ENCODE measurements at places on chromosomes 3 and 15. TPM values are rescaled to one million over a fixed set of nuclear protein-coding genes. Genes with fewer than 3 reads are reported as not detected.

- DNase-seq: no peak
Measured at GRCh38 chr15:71051539-71051938, 63.7 kb upstream of the THSD4 start.

DNA sequence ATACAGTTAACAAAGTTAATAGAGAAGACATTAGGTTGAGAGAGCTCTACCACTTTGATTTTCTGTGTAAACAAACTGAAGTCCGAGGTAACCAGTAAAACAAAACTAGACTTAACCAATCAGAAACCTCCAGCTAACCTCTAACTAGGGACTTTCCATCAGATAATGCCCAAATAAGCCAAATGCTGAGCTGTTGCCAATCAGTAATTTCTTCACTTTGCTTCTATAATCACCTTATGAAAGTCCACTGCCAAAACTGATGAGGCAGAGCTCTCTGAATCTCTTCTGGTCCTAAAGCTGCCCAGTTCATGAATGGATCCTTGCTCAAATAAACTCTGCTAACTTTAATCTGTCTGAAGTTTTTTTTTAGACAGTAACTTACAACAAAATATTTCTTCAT, 448.0 kb upstream of the NECTIN3 start:
- DNase-seq: no peak

DNA sequence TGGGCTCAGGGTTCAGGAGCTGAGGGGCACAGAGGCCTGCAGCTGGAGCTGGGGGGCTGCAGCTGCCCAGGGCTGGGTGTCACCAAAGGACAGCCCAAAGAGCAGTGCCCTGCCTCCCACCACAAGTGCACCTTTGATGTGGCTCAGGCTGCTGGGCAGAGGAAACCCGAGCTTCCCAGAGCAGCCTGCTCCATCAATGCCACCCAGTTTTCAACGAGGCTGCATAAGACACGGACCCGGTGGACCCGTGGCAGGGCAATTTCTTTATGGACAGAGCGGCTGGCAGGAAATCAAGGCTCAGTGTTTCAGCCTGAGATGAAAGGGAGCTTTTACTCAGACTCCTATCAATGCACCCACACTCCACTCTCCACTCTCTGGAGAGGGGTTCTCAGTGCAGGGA, 18.7 kb downstream of the SEMA5B start:
- no peak for DNase-seq

DNA sequence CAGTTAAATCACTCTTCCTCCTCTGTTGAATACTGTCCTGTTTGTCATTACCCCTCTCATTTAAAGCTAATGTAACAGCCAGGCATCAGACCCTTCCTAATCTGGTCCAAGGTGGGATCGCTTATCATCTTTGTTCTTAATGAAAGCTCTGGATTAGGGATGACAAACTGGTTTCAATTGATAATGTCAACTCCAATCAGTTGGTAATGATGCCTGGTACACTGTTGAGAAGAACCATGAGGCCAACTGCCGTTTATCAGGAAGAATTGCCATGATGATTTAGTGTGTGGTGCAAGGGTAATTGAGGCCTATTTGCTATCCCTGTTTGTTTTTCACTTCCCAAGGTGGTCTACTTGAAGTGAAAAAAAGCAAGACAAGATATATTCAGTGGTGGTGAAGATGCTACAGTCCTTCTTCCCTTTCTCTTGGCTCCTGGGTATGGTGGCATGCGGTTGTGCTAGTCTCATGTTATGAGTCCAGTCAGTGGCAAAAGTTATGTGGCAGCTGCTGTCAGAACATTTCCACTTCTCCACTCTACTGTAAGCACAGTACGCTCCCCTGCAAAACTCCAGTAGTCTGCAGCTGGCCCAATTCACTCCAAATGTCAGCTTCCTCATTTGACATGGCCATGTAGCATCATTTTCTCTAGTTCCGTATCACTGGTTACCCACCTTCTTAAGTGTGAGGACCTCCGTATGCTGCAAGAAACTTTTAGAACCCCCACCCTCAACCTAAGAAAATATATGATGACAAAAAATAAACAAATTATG, 72.5 kb downstream of the MORC1 start:
- no peak for DNase-seq

DNA sequence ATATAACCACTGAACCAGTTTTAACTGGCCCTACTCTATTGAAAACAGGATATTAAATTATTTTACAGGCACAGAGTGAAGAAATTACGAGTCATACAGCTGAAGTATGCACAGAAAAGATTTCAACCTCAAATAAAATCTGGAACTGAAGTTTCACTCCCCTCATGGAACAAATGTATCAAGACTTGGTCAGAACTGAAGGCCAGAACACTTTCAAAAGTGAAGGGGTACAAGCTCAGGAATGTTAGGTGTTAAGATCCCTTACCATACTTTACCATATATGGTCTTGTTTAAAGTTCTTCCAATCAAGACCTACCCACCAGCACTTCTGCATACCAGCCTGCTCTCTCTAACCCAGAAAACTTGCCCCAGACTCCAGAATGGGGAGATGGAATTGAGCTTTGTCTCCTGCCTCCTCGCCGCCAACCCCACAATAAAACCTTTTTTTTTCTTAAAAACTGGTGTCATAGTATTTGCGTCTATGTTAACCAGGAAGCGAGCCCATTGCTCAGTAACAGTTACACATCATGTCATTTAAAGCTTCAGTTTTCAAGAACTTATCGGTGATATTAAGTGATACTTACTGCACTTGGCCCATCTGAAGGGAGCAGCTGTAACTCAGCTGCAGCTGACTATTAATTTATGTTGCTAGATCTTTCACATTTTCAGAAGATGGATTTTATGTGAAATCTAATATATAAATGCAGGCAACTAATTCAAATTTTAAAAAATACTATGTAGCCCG, 59.9 kb downstream of the OXSM start:
- DNase-seq: no peak

DNA sequence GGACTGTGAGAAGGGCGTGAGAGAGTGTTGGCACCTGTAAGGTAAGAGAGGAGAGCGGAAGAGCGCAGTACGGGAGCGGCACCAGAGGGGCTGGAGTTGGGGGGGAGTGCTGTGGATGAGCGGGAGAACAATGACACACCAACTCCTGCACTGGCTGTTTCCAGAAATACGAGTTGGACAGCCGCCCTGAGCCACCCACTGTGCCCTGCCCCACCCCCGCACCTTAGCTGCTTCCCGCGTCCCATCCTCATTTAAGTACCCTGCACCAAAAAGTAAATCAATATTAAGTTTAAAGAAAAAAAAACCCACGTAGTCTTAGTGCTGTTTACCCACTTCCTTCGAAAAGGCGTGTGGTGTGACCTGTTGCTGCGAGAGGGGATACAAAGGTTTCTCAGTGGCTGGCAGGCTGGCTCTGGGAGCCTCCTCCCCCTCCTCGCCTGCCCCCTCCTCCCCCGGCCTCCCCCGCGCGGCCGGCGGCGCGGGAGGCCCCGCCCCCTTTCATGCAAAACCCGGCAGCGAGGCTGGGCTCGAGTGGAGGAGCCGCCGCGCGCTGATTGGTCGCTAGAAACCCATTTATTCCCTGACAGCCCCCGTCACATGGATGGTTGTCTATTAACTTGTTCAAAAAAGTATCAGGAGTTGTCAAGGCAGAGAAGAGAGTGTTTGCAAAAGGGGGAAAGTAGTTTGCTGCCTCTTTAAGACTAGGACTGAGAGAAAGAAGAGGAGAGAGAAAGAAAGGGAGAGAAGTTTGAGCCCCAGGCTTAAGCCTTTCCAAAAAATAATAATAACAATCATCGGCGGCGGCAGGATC, at the start of gene SOX2:
Gene SOX2, plus strand, starts transcription at position 601 of the 811 bp plus-strand sequence. CDS start 436 bp downstream, outside the sequence.
- no peak for DNase-seq

DNA sequence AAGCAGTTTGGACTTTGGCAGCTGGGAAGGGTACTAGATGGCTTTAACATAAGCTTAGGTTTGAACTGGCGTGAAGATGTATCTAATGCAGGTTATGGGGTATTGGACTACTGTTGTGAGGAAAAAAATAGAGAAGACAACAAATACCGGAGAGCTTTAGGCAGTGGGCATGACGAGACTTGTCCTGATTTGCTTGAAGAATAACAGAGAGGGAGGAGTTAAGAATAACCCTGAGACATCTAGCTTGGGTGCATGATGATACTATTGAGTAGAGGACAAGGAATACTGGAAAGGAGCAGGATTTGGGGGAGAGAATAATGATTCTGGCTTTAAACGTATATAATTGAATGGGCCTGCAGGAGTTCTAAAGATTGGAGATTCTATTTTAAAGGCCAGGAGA, 249.5 kb upstream of the AZI2 start:
- DNase-seq: no peak

- no peak for DNase-seq
Measured at GRCh38 chr3:171461525-171461917, 1.3 kb upstream of the TNIK start.

DNA sequence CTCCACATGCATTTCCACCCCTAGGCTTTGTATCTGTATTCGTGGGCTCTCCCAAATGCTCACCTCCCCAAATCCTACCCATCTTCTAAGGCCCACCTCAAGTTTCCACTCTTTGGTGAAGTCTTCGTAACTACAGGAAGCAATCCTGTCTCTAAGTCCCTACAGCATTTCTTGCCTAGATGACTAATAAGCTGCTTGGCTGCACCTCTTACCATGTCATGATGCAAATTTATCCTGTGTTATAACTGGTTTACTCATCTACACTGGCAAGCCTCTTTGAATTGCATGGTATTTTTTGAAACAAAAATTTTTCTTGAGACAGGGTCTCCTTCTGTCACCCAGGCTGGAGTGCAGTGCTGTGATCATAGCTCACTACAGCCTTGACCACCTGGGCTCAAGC, 73.3 kb downstream of the SETMAR start:
- DNase-seq: no peak

DNA sequence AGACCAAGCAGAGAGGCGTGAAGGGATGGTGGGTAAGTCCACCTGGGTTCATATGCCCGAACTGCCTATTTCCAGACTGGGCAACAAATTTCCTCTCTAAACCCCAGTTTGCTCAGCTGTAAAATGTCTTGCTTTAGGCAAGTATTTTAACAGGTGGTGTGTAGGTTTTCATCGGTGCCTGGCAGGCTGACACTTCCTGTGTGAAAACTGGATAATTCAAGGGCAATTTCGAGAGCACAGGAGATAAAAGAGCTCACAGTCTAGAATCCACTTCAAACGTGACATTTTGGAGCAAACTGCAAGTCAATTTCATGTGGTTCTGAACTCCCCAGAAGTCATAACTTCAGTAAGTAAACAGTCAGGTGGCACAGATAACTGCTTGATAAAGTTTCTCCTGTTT, 112.2 kb downstream of the OXNAD1 start:
- DNase-seq: no peak

GRCh38 chr3:128472449-128473179, 5.9 kb upstream of the DNAJB8 start:
- DNase-seq: no peak

DNA sequence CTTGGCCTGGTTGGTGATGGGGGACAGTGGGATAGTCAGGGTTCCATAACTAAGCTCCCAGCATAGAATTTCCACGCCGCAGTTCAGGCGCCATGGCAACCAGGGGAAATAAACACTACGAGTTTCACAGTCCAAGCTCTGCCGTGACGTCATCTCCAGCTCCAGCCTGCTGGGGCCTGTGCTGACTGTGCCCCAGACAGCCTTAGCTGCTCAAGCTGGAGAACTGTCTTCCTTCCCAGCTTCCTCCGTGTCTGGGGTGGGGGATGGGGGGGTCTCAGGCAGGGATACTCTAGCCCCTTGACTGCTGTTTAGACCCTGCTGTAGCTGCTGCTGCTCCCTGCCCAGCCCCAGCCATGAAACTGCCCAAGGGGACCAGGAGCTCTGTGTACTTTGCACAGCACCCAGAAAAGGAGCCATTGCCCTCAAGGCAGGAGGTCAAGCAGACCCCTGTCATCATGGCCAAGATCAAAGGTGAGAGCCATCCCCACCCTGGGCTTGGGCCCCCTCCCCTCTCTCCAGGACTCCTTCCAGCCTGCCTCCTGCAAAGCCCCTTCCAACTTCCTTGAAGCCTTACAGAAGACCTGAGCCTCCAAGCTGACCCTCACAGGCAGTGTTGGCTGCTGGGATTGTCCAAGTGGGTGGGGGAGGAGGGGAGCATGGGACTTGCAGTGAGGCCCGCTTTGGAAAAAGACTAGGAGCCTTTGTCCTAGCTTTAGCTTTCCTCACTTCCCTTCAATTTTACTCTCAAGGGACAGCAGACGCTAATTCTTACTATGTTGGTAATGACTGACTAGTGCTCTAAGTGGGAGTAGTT, 11.4 kb upstream of the CSPG4 start:
- DNase-seq: no peak

GRCh38 chr3:151468284-151468917, 7.5 kb upstream of the IGSF10 start:
- DNase-seq: peak; percentile 44

DNA sequence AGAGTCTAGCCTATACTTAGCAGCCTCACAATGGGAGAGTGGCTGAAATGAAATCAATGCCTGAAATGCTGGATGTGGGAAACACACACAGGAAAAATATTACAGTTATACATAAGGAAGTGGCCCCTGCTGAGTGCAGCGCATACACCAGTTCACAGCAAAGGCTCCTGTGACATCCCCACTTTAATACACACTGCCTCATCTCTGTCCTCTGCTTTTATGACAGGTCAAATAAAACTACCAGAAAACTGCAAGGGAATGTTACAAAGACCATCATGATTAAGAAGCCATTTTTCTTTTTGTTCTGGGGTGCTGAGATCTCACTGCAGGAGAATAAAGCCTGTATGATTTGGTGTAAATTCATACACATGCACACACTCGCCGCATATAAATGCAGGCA, 214.3 kb downstream of the ARRDC4 start:
- no peak for DNase-seq

DNA sequence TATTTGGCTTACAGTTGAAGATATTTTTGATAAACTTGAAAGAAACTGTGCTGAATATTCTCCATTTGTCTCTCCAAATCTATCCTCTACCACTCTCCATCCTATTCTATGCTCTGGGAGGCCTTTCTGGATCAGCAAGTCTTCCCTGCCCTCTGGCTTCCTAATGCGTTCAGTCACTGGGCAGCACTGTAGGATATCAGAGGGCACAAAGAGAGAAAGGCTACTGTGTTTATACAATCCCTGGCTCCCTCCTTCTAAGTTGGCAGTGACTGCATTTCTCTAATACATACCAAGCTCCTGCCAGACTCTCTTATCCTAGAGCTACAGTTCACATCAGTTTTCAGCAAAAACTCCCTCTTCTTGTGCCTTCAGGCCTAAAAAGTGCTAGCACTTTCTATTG, 102.1 kb upstream of the FHIT start:
- no peak for DNase-seq

- DNase-seq: no peak
Measured at GRCh38 chr3:65376426-65376825, 662.3 kb downstream of the MAGI1 start.

DNA sequence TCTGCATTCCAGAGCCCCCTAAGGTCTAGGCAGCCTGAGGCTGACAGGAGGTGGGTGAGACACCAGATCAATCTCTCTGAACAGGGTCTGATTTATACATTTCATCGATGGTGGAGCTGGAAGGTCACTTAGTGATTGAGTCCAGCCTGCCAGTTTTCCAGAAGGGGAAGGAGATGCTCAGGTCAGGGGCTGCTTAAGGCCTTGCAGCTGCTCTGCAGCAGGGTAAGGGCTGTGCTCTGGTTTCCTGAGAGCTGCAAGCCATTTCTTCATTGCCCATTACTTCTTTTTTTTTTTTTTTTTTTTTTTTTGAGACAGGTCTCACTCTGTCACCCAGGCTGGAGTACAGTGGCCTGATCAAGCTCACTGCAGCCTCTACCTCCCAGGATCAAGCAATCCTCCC, 10.7 kb downstream of the TADA3 start:
- DNase-seq: no peak

GRCh38 chr3:10497439-10497838, 7.9 kb downstream of the ATP2B2 start:
- no peak for DNase-seq

NDUFB5 gene
- 80.0 TPM for total RNA-seq

CPNE4 gene
- total RNA-seq: not detected

CTDSPL2 gene
- total RNA-seq: 60.3 TPM

TIMMDC1 gene
- total RNA-seq: 74.0 TPM

GABRR3 gene
- not detected for total RNA-seq

SI gene
- total RNA-seq: not detected

ABHD17C gene
- 1.8 TPM for total RNA-seq
